ENCODE measurements at places on chromosomes 2 and 18. TPM values are rescaled to one million over a fixed set of nuclear protein-coding genes. Genes with fewer than 3 reads are reported as not detected.
A peak's percentile ranks its signal among the peaks of the same experiment; 100 is the strongest.

GRCh38 chr2:47653902-47654789, 128.8 kb upstream of the MSH6 start:
- no peak overlapping the region for H3K27ac ChIP-seq
- H3K27me3 ChIP-seq: peaks cover 17% of the 10 kb centered on the region

DNA sequence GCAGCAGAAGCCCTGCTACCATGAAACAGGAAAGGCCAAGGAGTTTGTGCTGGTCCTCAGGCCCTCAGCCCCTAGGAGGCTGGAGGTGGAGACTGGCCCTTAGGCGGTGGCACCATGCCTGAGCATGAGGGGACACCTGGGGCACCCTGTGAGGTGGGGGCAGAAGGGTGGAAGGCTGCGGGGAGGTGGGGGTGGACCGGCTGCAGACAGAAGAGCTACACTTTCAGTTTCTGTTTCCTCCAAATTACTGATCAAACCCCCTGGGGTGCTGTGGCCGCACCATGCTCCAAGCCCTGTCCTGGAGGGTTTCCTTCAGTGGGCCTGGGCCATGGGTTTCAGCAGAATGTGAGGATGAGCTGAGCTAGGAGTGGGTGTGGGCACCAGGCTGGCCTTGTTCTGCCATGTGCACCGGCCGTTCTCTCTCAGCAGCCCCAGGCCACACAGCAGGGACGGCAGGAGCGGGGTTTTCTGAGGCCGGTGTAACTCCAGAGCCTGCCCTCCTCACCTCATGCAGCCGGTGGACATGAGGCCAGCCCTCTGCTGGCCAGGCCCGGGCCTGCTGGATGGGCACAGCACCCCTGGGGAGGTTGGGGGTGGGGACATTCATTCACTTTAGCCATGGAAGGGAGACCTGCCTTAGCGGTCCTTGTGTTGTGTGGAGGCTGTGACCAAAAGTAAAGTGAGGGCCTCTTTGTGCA, 51.5 kb downstream of the PLEKHB2 start:
- H3K4me3 ChIP-seq: no peak overlapping the region
- peak; percentile 30 for DNase-seq
- peaks cover 19% of the 10 kb centered on the region for H3K27me3 ChIP-seq
- H3K27ac ChIP-seq: no peak overlapping the region
- H3K36me3 ChIP-seq: no peaks in the 10 kb centered on the region
- H3K4me1 ChIP-seq: peaks cover 8% of the 10 kb centered on the region

DNA sequence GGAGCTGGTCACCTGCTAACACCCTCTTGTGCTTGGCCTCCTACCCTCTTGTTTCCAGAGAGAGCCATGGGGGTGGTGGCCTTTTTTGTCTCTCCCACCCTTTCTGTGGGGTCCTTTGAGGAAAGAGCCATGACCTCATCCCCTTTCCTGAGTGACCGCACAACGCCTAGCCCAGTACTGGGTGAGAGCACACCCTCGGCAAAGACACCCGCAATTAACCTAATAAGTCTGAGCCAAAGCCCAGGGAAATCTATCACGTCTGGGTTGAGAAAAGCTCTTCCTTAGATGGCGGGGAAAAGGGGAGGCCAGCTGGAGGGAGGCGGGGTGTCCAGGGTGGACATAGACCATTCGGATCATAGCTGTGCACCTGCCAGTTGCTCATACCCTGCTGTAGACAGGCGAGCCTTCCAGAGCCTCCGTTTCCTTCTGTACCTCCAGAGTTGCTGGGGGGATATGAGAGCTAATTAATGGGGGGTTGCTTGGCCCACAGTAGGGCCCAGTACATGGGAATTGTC, 93.7 kb upstream of the MCFD2 start:
- no peak overlapping the region for H3K27ac ChIP-seq
- DNase-seq: no peak
- H3K36me3 ChIP-seq: peaks cover 7% of the 10 kb centered on the region

DNA sequence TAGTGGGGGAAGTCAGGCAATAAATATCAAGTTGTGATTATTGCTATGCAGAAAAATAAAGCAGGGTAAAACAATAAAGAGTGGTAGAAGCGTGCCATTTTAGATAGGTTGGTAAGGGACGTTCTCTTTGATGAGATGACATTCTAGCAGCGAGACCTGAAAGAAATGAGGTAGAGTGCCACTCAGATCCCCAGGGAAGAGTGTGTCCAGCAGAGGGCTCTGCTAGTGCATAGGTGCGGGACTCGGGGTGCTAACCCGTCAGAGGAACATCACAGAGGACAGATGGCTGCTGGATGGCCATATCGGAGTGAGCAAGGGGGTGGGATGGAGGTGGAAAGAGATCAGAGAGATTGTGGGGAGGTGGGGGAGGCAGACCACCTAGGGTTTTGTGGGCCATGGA, 16.3 kb upstream of the GTF2A1L start:
- DNase-seq: peak; percentile 67
- H3K36me3 ChIP-seq: no peaks in the 10 kb centered on the region
- no peaks in the 10 kb centered on the region for H3K27me3 ChIP-seq
- H3K4me1 ChIP-seq: no peaks in the 10 kb centered on the region

DNA sequence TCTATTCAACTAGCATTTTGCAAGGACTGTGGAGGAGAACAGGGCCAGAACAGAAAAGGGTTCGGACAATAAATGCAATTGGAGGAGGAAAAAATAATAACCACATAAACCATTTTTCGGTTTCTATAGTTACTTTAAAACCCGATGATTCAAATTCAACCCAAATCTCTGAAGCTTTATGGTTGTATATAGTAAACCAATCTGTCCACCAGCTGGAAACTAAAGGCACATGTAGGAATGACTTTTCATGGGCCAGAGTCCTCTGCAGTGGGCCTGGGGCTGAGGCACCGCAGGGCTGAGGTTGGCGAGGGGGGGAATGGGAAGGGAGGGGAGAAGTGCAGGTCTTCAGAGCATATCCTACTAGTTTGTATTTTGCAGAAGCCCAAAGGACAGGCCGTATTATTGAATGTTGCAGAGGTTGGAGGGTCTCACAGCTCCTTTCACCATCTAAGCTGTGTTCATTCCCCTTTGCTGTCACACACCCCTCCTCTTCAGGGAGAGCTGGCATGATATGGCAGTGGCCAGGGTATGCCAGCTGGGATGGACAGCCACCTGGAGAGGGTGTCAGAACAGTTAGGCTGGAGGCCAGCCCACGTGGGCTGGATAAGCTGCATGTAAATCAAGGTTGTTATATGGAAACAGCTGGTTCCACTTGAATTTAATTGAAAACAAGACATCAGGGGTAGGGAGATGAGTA, 267.1 kb downstream of the PRKCE start:
- H3K4me3 ChIP-seq: no peak overlapping the region
- no peaks in the 10 kb centered on the region for H3K27me3 ChIP-seq
- no peaks in the 10 kb centered on the region for H3K4me1 ChIP-seq
- no peak overlapping the region for H3K27ac ChIP-seq
- H3K36me3 ChIP-seq: no peaks in the 10 kb centered on the region

DNA sequence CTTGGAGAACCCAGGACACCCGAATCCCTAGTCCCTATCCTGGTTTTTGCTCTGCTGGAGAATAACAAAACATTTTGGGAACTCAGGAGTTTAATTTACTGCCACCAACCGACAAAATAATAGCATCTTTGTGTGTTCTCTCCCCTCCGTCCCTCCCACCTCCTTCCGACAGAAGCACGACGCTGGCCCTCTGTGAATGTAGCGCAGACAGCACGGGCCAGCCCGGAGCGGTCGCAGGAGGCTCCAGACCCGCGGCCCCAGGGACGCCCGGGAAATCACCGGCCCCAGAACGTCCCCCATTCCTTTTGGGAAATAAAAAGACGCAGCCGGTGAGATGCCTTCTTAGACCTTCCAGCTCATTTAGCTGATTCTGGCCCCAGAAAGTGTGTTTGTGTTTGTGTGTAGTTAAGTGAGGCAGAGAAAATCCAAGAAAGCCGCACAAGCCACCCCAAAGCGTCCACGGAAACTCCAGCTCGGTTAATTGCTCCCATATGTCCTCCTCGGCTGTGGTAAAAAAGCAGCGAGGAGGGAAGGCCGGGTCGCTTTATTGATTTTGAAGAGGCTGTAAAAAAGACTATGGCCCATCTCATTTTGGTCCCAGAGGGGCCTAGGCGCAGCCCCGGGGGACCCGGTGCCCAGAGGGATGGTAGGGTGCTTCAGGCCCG, 577 bp upstream of the TANC1 start:
- peak overlapping the region; percentile 99 for H3K4me3 ChIP-seq
- H3K36me3 ChIP-seq: peaks cover 34% of the 10 kb centered on the region
- H3K4me1 ChIP-seq: peaks cover 28% of the 10 kb centered on the region
- peak overlapping the region; percentile 35 for H3K27ac ChIP-seq
- peak; percentile 56 for DNase-seq
- no peaks in the 10 kb centered on the region for H3K27me3 ChIP-seq

DNA sequence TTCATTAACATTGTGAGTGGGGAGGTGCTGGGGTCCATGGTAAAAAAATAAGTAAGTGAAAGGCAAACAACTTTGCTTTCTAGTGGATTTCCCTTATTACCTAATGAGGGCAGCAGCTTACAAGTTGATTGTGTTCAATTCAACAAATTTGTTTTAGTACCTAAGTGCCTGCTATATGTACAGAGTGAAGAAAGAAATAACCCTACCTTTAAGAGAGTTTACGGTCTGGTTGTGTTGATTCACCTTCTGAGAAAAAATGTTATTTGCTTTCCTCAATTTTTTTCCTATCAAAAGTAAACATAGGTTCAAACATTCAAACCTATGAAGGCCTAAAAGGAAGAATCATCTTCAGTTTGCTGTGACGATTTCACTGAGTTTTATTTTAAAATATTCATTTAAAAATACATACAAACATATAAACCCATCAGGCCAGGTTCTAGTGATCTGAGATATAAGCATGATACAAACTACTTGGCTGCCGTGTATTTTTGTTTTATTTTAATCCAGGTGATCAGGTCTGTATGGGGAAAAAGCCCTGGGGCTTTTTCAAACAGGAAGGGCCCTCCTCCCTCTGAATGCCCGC, 1.5 kb upstream of the SPTBN1 start:
- peaks cover 28% of the 10 kb centered on the region for H3K36me3 ChIP-seq
- no peaks in the 10 kb centered on the region for H3K27me3 ChIP-seq
- H3K4me1 ChIP-seq: peaks cover 31% of the 10 kb centered on the region

- no peaks in the 10 kb centered on the region for H3K36me3 ChIP-seq
- no peak overlapping the region for H3K27ac ChIP-seq
- no peak overlapping the region for H3K4me3 ChIP-seq
- no peaks in the 10 kb centered on the region for H3K4me1 ChIP-seq
These were observed 186.5 kb downstream of the LNPK start for GRCh38 chr2:175815537-175815936.

DNA sequence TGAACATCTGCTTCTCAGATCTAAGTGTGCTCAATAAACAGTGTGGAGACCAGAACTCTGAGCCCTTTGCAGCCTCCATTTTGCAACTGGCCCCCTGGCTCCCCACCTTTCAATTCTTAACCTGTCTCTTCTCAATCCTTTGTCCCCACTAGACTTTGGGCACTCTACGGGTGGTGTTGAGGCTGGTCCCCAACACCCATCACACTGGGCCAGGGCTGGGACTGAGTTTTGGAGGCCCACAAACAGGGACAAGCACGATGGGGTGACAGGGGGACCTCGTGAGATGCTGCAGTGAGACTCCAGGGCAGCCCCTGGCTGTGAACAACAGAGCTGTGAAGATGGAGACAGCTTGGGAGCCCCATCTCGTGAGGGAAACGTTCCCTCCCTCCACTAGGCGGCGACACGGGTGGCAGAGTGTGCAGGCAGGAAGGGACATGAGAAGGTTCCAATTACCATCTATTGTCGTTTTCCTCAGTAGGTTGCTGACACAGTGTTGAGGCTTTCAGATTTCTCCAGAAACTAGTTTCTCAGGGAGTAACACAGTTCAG, 1.2 kb downstream of the ANKMY1 start:
- peak overlapping the region; percentile 30 for H3K27ac ChIP-seq
- no peaks in the 10 kb centered on the region for H3K27me3 ChIP-seq
- H3K4me1 ChIP-seq: peaks cover 26% of the 10 kb centered on the region
- H3K4me3 ChIP-seq: peak overlapping the region; percentile 93
- DNase-seq: peak; percentile 84
- H3K36me3 ChIP-seq: peaks cover 55% of the 10 kb centered on the region

DNA sequence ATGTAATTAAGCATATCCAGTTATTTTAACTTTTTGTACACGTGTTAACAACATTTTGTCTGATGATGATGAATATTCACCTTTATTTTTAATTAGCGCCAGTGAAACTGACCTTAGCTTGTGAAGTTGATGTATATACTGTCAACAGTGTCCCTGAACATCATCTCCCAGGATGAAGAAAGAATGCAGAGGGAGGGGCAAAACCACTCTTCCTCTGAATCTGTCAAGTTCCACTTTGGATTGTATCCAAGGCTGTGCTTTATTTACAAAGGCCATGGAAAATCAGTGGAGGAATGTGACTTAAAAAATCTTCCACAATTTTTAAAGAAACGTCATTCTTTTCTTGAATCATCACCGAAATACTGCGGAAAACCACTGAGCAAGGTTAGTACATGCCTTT, 4.5 kb upstream of the RMDN2 start:
- peaks cover 57% of the 10 kb centered on the region for H3K4me1 ChIP-seq
- H3K4me3 ChIP-seq: no peak overlapping the region
- DNase-seq: no peak
- H3K27me3 ChIP-seq: no peaks in the 10 kb centered on the region
- H3K36me3 ChIP-seq: peaks cover 20% of the 10 kb centered on the region
- no peak overlapping the region for H3K27ac ChIP-seq

GRCh38 chr2:174788291-174788929, 24.1 kb upstream of the CHRNA1 start:
- no peaks in the 10 kb centered on the region for H3K27me3 ChIP-seq
- DNase-seq: no peak
- H3K27ac ChIP-seq: no peak overlapping the region
- no peaks in the 10 kb centered on the region for H3K4me1 ChIP-seq

- H3K27me3 ChIP-seq: peaks cover 10% of the 10 kb centered on the region
- no peak overlapping the region for H3K27ac ChIP-seq
- H3K36me3 ChIP-seq: no peaks in the 10 kb centered on the region
- no peak for DNase-seq
These were observed 63.0 kb upstream of the PSMD14 start for GRCh38 chr2:161245261-161245553.

GRCh38 chr2:42585779-42586178, 17.3 kb downstream of the MTA3 start:
- H3K4me3 ChIP-seq: no peak overlapping the region
- DNase-seq: no peak
- no peaks in the 10 kb centered on the region for H3K27me3 ChIP-seq

MAPRE3 gene
- 11.1 TPM for total RNA-seq

EIF2B4 gene
- total RNA-seq: 42.0 TPM

RNU2-63P gene
- not detected for total RNA-seq

LAMA3 gene
- total RNA-seq: 233 TPM

NEU4 gene
- 0.37 TPM for total RNA-seq

SIX3 gene
- not detected for total RNA-seq

CXXC1 gene
- 95.2 TPM for total RNA-seq

CENPA gene
- 23.4 TPM for total RNA-seq
